ENCODE measurements at places on chromosomes 6 and 20.

DNA sequence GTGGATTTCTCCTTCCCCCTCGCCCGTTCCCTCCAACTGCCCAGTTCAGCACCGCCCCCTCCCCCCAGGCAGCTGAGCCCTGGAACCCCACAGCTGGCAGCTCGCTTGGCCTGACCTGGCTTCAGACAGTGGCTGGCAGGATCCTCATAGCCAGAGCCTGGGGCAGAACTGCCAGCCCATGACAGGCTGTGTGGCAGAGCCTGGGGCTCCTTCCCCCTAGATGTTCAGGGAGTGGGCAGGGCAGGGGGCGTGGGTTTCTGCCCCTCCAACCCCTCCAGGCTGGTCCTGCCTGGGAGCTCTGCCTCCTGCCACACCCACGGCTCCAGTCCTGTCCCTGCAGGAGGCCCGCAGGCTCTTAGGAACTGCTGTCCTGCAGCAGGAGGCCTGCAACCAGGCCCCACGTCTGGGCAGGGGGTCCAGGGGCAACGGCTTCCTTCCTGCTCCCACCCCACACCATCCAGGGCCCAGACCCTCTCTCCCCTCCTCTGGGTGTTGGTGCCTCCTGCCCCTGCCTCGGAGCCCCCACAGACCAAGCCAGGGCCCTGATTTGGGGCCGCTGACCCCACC is 9.6 kb upstream of the KCNQ2 start:
- DNase-seq: no peak

- peak; percentile 46 for DNase-seq
These were observed 390.2 kb downstream of the UTRN start for GRCh38 chr6:144675231-144675861.

GRCh38 chr6:167396068-167396658 is 71.3 kb downstream of the TTLL2 start:
- no peak for DNase-seq

DNA sequence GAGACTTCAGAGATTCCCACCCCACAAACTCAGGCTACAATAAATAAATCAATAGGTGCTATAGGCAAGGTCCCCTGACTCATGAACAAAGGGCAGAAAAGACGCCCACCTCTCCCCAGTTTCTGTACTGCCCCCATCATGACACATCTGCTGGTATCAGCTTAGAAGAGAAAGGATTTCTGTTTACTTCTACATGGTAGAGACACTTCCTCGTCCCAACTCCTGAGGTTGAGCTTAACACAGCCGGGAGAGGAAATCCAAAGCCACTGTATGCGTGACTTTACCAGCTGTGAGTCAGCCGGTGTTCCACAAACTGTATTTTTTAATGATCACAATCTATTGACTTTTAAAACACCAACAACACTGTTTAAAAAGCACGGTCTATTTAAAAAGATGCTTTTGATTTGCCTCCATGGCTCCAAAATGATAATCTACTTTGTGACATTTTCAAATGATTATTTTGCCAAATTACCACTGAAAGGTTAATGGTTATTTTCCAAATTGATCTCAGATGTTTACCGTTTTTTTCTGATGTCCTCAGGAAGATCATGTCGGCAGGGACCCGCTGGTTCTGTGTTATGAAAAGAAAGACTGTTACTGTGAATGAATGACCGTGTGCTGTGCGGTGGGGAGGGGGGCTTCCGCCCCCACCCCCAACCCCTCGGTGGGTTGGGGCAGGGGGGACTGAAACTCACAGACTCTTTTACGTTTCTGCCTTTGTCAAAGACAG is 72.5 kb downstream of the ATP9A start:
- peak; percentile 53 for DNase-seq

DNA sequence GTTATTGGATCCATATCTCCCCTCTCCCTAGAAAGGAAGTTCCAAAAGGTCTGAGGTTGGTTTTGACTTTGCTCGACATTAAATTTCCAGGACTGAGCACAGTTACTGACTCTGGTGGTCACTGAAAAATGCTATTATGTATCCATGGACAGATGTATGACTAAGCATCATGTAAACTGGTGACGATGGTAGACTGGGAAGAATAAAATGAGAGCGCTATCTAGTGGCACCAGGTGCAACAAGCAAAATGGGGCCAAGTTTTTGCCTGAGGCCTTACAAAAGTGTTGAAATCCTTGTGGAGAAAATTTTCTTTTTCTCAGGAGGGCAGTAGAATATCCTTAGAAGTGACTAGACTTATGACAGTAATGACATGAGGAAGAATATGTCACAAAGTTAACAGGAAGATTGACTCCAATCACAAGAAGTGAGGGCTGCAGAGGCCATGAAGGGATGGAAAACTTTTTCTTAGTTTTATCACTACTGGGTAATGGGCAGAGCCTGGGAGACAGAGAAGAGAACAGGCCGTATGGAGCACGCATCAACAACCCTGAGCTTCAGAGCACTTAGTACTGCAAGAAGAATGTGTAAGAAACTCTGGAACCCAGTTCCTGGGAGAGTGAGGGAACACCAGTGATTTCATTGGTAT is 88.9 kb upstream of the ELOVL5 start:
- peak; percentile 16 for DNase-seq

GRCh38 chr6:154962753-154963152 is 32.4 kb upstream of the TIAM2 start:
- no peak for DNase-seq

DNA sequence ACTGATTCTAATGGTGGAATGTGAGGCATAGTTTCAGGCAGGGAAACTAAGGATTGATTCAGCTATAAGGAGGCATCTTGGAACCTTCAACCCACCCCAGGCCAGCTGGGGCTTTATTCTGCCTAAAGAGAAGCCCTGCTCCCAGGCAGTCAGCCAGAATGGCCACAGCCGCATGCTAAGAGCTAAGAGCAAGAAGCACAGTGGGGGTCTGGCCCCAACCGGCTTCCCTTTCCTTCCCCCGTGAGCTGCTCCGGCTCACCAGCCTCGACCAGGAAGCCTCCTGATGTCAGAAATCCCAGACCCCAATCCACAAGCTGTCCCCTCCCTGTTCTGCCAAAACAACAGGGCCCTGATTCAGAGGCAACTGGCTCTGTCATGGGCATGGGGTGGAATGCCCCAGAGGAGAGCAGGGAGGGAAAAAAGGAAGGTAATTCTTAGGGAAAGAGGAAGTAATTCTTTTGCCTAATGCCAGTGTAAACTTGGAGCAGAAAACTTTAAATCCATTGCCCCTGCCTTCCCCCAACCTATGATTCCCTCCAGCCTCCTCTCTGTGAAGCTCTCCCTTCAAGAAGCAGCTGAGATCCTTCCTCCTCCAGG is 6.9 kb downstream of the GRM4 start:
- no peak for DNase-seq

GRCh38 chr6:89492025-89492640 is 59.2 kb downstream of the ANKRD6 start:
- DNase-seq: peak; percentile 97

GRCh38 chr6:158358450-158359077 is 46.3 kb downstream of the TULP4 start:
- no peak for DNase-seq

DNA sequence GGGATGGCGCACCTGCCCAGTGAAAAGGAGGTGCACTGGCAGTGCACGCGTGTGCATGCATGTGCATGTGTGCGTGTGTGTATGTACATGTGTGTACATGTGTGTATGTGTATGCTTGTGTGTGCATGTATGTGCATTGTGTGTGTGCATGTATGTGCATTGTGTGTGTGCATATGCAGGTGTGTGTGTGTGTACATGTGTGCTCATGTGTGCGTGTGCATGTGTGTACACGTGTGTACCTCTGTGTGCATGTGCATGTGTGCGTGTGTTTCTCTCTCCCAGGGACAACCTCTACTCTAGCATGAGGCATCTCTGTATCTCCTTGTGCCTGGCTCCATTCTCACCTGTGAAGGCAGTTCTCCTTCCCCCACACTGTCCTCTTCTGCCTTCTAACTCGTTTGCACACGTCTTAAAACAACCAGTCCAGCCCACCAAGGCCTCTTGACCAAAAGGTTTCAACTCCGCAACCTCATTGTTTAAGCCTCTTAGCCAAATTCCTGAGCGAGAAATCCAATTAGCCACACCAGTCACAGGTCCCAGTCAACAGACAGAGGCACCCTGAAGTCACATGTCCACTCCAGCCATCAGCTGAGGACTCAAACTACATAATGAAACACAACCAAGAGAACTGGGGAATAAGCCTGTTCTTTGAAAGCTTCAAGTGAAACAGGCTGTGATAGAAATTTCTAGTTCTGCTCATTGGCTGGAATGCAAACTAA is 103.5 kb upstream of the PTPRT start:
- DNase-seq: no peak

- DNase-seq: no peak
These were observed 4.5 kb downstream of the ZDHHC14 start for GRCh38 chr6:157385482-157385881.

GRCh38 chr20:48635791-48636267 is 192.0 kb downstream of the PREX1 start:
- DNase-seq: peak; percentile 57

Measured in DMS153 (cell line).